ENCODE measurements at places on chromosomes 2 and 18.

DNA sequence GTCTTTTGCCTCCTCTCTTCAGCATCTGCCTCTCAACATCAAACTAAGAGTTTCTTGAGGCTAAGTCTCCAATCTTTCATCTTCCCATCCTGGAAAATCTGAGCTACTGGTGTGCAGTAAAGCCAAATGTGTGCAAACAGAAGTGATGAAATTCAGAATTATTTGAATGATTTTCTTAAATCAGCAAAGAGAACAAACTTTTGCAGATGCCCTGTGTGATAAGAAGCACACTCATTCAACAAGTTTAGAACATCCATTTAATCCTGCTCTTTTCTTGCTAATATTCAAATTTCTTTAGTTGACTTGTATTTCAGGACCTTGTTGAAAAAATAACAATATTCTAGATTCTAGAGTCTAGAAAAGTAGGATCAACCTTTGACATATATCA is 1374.9 kb upstream of the CELF4 start:
- no peak for DNase-seq

GRCh38 chr2:205477016-205477705 is 205.1 kb upstream of the NRP2 start:
- no peak for DNase-seq

DNA sequence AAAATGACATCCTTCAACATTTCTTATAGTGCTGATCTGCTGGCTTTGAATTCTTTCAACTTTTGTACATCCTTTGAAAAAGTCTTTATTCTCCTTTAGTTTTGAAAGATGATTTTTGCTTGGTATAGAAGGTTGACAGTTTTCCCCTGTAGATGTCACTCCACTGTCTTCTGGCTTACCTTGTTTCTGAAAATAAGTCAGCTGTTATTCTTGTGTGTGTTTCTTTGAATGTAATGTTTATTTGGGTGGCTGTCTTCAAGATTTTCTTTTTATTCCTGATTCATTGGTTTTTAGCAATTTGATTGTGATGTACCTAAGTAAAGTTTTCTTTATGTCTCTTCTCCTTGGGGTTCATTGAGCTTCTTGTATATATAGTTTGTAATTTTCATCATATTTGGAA is 47.6 kb downstream of the ACTR3 start:
- no peak for DNase-seq

- DNase-seq, result no peak
These were observed 44.2 kb downstream of the LHCGR start for GRCh38 chr2:48711343-48711742.

DNA sequence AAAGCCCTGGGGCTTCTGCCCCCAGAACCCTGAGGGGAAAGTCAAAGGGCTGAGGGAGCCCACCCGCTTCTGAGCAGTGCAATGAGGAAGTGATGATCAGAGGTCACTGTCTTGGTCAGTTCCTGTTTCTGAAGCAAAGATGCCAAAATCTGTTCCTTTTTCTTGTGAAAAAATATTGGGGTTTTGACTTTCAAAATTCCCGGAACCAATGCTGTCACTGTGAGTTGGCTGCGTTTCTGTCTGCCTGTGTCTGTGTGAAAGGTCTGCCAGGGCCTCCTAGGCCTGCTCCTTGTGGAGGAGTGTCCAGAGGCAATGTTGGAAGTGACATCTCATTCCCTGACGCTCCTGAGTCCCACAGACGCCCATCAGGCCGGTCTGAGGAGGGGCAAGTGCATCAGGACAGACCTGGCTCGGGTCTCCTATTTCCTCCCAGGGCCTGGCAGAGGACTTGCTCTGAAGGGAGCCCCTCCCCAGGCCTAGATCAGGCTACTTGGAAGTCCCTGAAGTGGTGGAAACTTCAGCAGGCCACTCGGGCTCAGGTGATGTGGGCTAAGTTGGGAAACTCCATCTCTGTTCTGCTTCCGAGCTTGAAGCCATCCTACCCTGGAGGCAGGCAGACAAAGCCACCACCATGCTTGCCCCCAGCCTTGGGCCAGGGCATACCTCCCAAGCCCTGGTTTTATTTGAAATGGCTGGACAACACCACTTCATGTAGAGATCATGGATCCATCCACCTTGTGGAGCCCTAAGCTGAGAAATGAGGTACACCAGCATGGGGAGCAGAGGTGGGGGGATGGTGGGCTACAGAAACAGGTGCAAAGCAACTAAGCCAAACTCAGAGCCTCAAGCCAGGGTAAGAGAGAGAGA is 51.0 kb downstream of the PKDCC start:
- no peak for DNase-seq

DNA sequence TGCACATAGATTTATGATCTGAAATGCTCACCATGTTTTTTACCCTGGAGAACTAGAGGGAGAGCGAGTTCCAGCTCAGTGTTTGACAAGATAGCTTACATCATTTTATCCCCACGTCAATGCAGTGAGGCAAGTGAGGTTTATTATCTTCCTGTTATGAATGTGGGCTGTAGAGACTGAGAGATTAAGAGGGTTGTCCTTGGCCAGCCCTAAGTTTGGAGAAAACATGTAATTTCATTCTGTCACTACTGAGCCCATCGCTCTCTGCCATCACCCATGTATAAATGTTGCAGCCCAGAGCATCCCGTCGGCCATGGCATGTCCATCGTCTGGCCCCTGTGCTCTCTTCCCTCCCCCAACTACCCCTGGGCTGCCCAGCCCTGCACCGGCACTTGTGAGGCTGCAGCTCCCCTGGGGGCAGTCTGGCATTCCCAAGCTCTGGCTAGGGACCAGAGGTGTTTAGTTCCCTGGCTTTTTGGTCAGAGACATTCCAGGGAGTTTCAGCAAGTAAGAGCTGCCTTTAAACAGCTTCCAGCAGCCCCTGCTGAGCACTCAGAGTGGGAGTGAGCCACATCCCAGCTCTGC is 136.7 kb downstream of the ANTXR1 start:
- no peak for DNase-seq

DNA sequence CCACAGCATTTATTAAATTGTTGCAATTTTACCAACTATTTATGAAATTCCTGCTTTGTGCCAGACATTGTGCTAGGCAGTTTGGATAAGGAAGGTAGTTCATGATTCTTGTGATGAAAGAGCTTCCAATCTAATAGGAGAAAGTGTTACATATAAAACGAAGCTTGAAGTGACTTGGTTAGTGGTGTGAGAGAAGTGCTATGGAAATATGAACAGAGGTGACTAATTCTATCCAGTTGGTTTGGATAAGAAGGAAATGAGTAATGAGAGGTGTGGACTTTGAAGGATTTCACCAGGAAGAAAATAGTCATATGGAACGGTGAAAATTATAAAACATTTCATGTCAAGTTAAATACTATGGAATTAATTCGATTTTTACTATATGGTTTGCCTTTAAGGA is 48.6 kb downstream of the EML6 start:
- DNase-seq, result no peak

DNA sequence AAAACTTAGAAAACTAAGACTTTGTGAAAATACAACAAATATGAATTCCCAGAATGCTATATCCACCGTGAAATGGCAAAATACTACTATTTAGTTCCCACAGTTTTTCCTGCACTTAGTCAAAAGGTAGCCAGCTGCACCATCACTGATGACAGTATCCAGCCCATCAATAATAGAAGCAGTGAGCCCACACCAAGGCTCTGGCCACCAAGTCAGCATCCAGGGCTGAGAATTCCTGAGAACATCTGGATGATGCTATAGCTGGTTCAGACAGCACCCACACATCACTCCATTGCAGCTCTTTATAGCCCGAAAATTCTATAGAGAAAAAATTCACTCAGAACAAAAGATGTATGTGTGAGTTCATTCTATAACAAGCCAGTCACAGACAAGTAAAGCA is 159.1 kb upstream of the SPATS2L start:
- no peak for DNase-seq

Measured in stimulated activated CD8-positive, alpha-beta memory T cell treated with anti-CD3 and anti-CD28 coated beads, Interleukin-2, amount 100 ng/mL, for 48 hours (primary cell).